ENCODE measurements at places on chromosomes 1 and 21.

DNA sequence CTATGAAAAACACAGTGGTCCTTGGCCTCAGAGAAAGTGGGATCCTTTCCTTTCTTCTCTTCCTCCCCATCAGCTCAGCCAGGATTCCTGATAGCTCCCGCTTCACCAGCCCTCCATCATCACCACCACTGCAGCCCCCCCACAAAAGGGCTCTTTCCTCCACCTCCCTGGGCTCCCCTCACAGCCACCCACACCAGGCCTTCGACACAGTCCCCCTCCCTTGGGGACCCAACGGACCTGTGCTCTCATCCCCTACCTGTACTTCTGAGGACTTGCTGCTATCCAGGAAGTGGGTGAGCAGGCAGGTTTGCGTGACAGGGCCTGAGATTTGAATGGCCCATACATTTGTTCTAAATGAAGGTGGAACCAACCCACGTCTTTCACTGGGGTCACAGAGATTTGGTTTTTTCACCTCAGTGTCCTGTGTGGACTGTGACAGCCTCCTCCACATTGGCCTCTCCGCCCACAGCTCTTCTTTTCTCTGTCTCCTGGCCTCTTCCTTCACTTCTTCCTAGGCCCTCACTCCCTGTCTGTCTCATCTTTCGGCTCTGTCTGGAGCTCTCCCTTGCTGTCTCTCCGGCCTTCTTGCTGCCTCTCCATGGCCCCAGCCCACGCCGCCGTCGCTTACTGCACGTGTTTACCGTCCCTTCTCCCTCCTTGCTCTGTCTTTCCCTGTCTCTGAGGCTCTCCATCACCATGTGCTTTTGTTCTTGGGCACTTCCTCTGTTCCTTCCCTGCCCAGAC lies 238.6 kb downstream of the FOXD2 start:
- DNase-seq, result no peak

- no peak for DNase-seq
Observed at GRCh38 chr1:112083487-112083886, 94.0 kb upstream of the KCND3 start.

DNA sequence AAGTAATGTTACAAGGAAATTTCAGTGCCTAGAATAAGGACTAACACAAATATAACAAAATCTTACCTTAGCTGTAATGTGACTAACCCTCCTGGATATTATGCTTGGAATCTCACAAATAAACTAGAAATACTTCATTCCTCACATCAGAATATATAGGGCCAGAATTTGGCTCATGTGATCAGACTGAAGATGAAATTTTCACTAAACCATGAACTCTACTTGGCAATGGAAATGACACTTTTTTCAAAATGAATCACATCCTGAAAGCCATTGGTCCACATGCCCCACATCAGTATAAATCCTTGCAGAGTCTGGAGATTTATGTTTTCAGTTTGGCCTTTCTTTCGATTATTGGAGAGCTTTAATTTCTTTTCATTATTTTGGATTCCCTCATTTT lies 227.8 kb downstream of the NRIP1 start:
- DNase-seq, result no peak

DNA sequence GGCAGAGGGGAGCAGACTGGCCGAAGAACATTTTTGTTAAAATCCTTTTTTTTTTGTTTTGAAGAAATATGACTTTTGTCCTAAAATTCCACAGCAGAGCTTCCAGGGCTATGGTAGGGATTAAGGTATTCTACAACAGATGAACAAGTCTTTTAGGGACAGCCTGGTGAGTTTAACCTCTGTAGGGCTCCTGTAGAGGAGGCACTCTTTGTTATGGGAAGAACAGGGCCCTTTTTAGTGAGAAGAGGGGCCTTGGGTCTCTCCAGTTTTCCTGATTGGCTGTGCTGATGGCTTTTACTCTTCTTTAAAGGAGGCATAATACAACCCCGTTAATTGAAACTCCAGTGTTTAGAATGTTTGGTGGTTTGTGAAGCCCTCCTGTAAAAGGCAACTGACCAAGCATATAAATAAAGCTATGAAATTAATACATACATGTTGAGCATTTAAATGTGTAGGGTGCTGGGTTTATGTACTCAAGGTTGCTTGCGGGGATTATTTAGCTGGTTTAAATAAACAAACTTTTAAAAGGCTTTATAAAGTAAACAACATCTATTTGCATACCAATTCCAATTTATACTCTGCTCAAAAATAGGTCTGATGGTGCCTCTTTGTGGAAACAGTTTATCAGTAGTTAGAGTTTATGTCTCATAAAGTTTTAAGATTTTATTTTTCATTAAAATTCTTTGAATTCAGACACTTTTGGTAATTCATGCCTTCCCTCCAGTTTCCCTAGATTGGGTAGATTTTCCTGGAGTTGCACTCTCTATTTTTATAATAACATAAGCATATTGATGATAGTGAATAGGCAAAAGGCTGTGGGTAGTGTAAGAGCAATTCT lies 46.5 kb downstream of the PBX1 start:
- no peak for DNase-seq
